ENCODE measurements at places on chromosomes 1 and 21.

GRCh38 chr1:167775178-167775577, 53.4 kb downstream of the MPZL1 start:
- DNase-seq: no peak

GRCh38 chr1:172662464-172663109, 3.7 kb downstream of the FASLG start:
- DNase-seq: no peak

DNA sequence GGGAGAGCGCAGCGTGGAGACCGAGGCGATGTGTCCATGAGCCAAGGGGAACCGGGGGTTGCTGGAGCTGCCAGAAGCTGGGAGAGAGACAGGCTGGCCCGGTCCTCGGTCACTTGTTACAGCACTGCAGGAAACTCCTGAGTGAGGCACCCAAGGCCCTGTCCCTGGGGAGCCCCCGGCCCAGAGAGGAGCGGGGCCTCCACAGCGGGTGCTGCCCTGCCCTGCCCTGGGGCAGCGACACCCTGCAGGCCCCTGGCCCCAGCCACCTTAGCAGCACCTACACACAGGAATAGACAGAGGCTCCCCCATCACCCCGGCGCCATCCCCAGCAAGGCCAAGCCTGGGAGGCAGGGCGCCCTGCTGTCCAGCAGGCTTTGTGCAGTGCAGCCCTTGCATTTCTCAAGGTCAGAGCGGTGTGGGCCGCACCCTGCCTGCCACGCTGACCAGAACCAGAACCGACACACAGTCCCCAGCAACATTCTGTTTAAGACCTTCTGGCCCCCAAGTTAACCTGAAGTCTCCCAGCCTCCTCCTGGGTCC, 6.6 kb upstream of the MEGF6 start:
- no peak for DNase-seq

GRCh38 chr21:46424039-46424591, 34.6 kb upstream of the DIP2A start:
- DNase-seq: no peak

- DNase-seq: peak; percentile 10
These were observed 18.3 kb downstream of the PPT1 start for GRCh38 chr1:40078512-40079333.

- no peak for DNase-seq
These were observed 52.3 kb downstream of the TENT5C start for GRCh38 chr1:117657949-117658660.

DNA sequence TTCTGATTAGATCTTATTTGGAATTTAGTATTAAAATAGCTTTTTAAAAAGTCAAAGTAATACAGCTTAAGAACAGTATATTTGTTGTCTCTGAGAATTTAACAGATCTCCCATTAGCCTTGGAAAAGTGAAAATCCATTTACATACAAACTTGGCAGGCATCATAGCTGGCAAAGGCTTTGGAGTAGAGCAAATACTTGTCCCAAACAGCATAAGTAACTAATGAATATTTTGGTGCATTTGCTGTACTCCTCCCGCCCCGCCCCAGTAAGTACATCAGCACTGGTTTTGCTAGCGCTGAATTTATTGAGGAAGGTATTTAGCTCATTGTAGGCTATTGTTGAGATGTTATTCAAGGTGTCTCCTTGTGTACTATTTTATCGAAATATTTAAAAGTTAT, 417.7 kb upstream of the KAZN start:
- DNase-seq: no peak

DNA sequence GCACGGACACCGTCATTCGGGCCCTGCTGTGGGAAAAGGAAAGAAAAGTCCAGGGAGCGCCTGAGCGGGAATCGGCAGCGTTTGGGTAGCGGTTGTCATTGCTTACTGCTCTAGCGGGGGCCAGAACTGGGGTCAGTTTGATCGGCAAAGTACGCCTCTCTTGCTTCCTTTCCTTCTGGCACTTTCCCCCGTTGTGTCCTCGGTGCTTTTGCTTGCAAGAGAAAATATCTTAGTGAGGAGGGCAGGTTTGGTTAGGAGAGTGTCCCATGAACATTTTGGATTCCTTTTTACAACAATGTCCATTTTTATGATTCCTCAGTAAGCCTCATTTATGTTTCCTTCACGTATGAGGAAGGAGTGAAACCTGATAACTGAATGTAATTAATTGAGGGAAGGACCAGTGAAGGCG, 670 bp downstream of the ST3GAL3 start:
- no peak for DNase-seq

- no peak for DNase-seq
These were observed 64.5 kb downstream of the PSMG1 start for GRCh38 chr21:39118604-39119215.

DNA sequence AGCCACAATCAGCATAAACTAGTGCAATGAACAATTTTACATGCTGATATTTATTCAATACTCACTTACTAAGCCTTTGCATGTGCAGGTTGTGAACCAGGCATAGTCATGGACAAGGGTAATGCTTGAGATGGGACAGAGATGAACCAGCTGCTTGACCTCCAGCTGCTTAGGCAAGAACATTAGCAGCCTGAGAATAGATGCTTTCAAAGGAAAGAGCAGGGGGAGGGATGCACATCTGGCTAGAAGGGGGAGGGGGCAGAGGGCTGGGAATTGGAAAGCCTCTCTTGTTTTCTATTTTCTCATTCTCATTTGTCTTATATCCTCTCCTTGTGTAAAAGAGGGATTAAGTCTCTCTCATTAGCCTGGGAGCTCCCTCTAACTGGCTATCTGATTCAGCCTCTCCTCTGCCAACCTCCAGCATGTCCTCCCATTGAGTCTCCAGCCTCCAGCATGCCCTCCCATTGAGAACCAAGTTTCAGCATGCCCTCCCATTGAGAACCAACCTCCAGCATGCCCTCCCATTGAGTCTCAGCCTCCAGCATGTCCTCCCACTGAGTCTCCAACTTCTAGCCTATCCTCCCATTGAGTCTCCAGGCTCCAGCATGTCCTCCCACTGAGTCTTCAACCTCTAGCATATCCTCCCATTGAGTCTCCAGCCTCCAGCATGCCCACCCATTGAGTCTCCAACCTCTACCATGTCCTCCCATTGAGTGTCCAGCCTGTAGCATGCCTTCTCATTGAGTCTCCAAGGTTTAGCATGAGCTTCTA, 38.4 kb upstream of the TRABD2B start:
- no peak for DNase-seq

GRCh38 chr1:38789498-38790169, 69.9 kb downstream of the RRAGC start:
- peak; percentile 62 for DNase-seq

- DNase-seq: no peak
These were observed 71.1 kb downstream of the IER5 start for GRCh38 chr1:181159451-181160140.

DNA sequence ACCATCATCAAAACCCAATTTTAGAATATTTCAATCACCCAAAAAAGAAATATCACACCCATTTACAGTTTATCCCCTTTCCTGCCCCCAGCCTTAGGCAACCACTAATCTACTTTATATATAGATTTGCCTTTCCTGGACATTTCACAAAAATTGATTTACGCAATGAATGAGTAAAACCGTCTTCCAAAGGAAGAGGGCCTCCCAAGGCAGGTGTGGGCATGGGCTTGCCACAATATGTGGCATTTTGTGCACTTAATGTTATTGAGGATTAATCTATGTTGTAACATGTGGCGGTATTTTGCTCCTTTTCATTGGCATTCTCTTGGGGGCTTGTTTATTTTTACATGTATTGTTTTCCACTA, 11.8 kb upstream of the BMP8B start:
- DNase-seq: no peak

DNA sequence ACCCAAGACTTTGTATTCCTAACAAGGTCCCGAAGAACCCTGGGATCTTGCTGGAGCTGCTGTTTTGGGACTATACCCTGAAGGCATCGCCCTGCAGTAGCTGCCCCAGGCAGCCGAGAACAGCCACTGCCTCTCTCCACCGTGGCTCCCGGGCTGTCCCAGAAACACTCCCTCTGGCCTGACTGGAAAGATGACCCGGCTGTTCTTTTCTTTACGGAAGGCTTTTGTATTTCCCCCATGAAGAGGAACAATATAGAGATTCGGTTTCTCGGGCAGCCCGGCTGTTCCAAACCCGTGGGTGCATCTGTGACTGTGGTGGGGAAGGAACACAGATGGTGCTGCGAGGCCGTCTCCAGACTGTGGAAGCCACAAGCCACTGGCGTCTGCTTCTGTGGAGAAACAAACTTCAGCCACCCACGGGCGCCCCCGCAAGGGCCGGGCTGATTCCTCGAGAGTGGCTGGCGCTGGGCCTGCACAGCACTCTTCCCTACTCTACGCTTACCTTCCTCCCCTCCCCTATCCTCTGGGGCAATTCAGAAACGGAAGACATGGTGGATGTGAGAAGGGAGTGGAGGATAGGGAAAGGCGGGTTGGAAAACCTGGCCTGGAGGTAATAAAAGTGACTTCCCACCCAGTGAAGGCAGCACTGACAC, 33.7 kb upstream of the VASH2 start:
- DNase-seq: no peak
